Ovary (tissue), 10 donors: ENCODE measurements at places on chromosomes 11 and 22. TPM values are rescaled to one million over a fixed set of nuclear protein-coding genes. Genes with fewer than 3 reads are reported as not detected.

Gene RCE1
- 14.6 TPM for polyA plus RNA-seq

Gene CD6
- polyA plus RNA-seq, result 3.4 TPM

Gene POU2AF3
- polyA plus RNA-seq, result 7.4 TPM

Gene RAB36
- polyA plus RNA-seq, result 4.0 TPM

Gene PAX6
- not detected for polyA plus RNA-seq

Gene CST6
- polyA plus RNA-seq, result 0.30 TPM

Gene MUC6
- polyA plus RNA-seq, result 0.06 TPM

Gene CDKN1C
- polyA plus RNA-seq, result 72.3 TPM

Gene SEC14L6
- 1.7 TPM for polyA plus RNA-seq

Gene MCAM
- 89.9 TPM for polyA plus RNA-seq

Gene YPEL1
- 8.5 TPM for polyA plus RNA-seq

Gene KRTAP5-10
- not detected for polyA plus RNA-seq

Gene KCTD21
- polyA plus RNA-seq, result 9.9 TPM

Gene MOV10L1
- polyA plus RNA-seq, result 1.6 TPM

Gene TECTA
- 0.53 TPM for polyA plus RNA-seq

Gene ACR
- polyA plus RNA-seq, result 0.33 TPM

Gene FIBIN
- polyA plus RNA-seq, result 43.9 TPM

Gene CSTF3
- 23.7 TPM for polyA plus RNA-seq

Gene C11orf42
- polyA plus RNA-seq, result not detected

Gene OR2AT4
- polyA plus RNA-seq, result not detected

Gene CALCA
- not detected for polyA plus RNA-seq

Gene RASSF7
- polyA plus RNA-seq, result 7.4 TPM

Gene SPINDOC
- polyA plus RNA-seq, result 15.8 TPM

Gene APOBEC3A
- polyA plus RNA-seq, result 1.2 TPM

Gene INPP5J
- 0.67 TPM for polyA plus RNA-seq

Gene SLC5A4
- 1.2 TPM for polyA plus RNA-seq

Gene PPFIBP2
- 36.2 TPM for polyA plus RNA-seq

Gene LDHAL6A
- 0.84 TPM for polyA plus RNA-seq

Gene CHADL
- 4.4 TPM for polyA plus RNA-seq

Gene FGF3
- not detected for polyA plus RNA-seq

Gene MRGPRX3
- polyA plus RNA-seq, result not detected

Gene KRTAP5-6
- not detected for polyA plus RNA-seq

Gene USH1C
- polyA plus RNA-seq, result not detected

Gene MYO7A
- polyA plus RNA-seq, result 4.8 TPM

Gene OR8D1
- polyA plus RNA-seq, result not detected

Gene SNU13
- 117 TPM for polyA plus RNA-seq

Gene SCN4B
- polyA plus RNA-seq, result 0.50 TPM

Gene SEPTIN3
- polyA plus RNA-seq, result 0.12 TPM

Gene PNPLA3
- 0.31 TPM for polyA plus RNA-seq

Gene ESAM
- 46.6 TPM for polyA plus RNA-seq

Gene TRIM6
- polyA plus RNA-seq, result 2.6 TPM

Gene OR10D3
- polyA plus RNA-seq, result not detected

Gene TMEM151A
- polyA plus RNA-seq, result 0.15 TPM

Gene HARBI1
- polyA plus RNA-seq, result 1.3 TPM

Gene FADD
- 15.7 TPM for polyA plus RNA-seq

Gene LMNTD2
- polyA plus RNA-seq, result not detected

Gene FAR1
- 29.3 TPM for polyA plus RNA-seq

Gene APOL5
- polyA plus RNA-seq, result not detected

Gene C11orf16
- polyA plus RNA-seq, result not detected

Gene EMSY
- polyA plus RNA-seq, result 21.5 TPM

Gene RFPL2
- not detected for polyA plus RNA-seq
